ENCODE measurements at places on chromosomes 2 and 18. TPM values are rescaled to one million over a fixed set of nuclear protein-coding genes. Genes with fewer than 3 reads are reported as not detected.

ARL5A gene
- 34.8 TPM for total RNA-seq

UGT1A10 gene
- total RNA-seq, result not detected

CAPG gene
- 188 TPM for total RNA-seq

IMPACT gene
- 97.2 TPM for total RNA-seq

IL1R1 gene
- 5.2 TPM for total RNA-seq

CHRNG gene
- total RNA-seq, result not detected

CREG2 gene
- not detected for total RNA-seq

SELENOI gene
- 43.8 TPM for total RNA-seq

KCNG2 gene
- not detected for total RNA-seq

PARD3B gene
- total RNA-seq, result 11.6 TPM

LHCGR gene
- not detected for total RNA-seq

NEB gene
- total RNA-seq, result 1.2 TPM

ZNF236 gene
- 15.3 TPM for total RNA-seq

EN1 gene
- not detected for total RNA-seq

VSNL1 gene
- 1.3 TPM for total RNA-seq

DLX1 gene
- 0.81 TPM for total RNA-seq

TMEM37 gene
- total RNA-seq, result 0.17 TPM

UGT1A3 gene
- not detected for total RNA-seq

LRATD1 gene
- total RNA-seq, result 4.7 TPM

BOLA3 gene
- 83.8 TPM for total RNA-seq

TTC27 gene
- total RNA-seq, result 29.1 TPM
